ENCODE measurements at places on chromosomes 16 and 17.

GRCh38 chr16:30349675-30350074 is 5.4 kb downstream of the CD2BP2 start:
- DNase-seq: no peak

- no peak for DNase-seq
These were observed 39.5 kb upstream of the ATP2A3 start for GRCh38 chr17:4003501-4004421.

- DNase-seq: no peak
These were observed 42.2 kb upstream of the INTS2 start for GRCh38 chr17:61970030-61970429.

DNA sequence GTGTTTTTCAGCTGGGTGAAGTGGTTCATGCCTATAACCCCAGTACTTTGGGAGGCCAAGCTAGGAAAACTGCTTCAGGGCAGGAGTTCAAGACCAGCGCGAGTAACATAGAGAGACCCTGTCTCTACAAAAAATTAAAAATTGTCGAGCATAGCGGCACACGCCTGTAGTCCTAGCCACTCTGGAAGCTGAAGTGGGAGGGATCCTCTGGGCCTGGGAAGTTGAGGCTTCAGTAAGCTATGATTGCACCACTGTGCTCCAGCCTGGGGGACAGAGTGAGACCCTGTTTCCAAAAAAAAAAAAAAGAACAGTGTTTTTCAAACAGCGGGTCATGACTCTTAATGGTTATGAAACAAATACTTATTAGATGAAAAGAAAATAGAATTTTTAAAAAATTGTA is 2.3 kb upstream of the CYTH1 start:
- no peak for DNase-seq

GRCh38 chr17:4974115-4974670 is 6.6 kb upstream of the SPAG7 start:
- DNase-seq: no peak

DNA sequence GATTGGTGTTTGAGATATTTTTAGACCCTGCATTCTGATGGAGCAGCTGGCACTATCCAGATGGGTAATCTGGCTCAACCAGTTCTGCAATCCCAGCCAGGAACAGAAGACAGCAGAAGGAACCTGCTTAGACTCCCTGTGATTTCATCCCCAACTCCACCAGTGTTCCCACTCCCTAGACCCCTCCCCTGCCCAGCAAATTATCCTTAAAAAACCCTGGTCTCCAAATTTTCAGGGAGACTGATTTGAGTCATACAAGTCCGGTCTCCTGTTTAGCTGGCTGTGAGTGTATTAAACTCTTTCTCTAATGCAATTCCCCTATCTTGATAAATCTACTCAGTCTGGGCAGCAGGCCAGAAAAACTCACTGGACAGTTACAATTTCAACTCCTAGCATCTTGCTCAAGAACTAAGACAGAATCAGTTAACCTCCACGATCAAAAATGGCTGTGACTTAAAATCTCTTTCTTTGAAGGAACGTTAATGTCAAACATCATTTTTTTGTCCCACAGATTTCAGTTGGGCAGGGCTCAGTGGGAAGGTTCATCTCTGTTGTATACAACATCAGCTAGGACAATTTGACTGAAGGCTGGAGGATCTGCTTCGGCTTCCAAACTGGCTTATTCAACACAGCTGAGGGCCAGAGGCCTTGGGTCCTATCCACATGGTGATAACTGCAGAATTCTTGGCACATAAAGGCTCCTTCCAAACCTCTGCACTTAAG is 4.9 kb upstream of the RBL2 start:
- no peak for DNase-seq

GRCh38 chr16:64579712-64580111 is 542.2 kb downstream of the CDH11 start:
- no peak for DNase-seq

- DNase-seq: no peak
These were observed 571 bp downstream of the PRSS33 start for GRCh38 chr16:2786826-2787151.

DNA sequence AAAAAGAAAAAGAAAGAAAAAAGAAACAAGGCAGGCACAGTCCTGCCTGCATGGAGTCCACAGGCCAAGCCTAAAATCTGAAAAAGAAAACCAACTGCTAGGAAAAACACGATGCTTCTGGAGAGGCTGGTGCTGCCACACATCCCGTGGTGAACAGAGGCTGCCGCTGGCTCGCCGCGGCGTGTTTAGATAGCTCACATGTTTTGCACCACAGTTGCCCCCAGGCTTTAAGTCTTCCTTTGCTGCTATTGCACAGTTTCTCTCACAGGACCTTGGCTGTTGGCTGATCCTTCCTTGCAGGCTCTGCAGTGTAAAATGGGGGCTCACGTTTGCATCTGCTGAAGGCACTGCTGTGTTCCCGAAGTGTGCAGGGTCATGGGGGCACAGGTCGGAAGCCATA is 8.6 kb downstream of the SLC6A4 start:
- DNase-seq: no peak

DNA sequence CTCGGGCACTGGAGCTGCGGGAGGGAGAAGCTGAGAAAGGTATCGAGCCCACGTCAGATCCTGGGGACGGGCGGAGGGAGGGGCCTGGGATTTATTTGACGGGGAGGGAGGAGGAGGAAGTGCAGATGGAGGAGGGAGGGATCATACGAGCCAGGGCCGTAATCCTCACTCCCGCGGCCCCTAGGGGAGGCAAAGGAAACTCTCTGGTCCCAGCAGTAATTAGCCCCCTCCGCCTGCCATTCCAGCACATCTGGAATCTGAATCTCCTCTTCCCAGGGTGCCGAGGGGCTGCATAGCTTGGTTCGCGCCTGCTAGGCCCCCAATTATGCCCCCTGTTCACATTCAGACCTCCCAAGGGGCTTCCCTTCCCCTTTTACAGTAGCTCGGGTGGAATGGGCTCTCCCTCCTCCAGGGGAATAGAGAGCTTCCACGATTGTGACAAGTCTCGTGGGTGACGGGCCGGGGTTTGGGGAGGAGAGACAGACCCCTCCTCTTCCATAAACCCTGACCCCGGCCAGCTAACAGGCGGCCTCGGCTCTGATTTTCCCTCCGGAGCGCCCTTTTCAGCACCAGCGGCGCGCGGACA is at the start of gene SEZ6L2:
SEZ6L2 (minus strand) TSS at position 35 of the 586 bp plus-strand sequence. CDS start 531 bp downstream, outside the sequence.
- peak; percentile 85 for DNase-seq

- DNase-seq: no peak
These were observed 53.1 kb downstream of the ACSM2A start for GRCh38 chr16:20504418-20504817.

GRCh38 chr17:40090237-40091119 is 9.9 kb downstream of the NR1D1 start:
- DNase-seq: no peak

DNA sequence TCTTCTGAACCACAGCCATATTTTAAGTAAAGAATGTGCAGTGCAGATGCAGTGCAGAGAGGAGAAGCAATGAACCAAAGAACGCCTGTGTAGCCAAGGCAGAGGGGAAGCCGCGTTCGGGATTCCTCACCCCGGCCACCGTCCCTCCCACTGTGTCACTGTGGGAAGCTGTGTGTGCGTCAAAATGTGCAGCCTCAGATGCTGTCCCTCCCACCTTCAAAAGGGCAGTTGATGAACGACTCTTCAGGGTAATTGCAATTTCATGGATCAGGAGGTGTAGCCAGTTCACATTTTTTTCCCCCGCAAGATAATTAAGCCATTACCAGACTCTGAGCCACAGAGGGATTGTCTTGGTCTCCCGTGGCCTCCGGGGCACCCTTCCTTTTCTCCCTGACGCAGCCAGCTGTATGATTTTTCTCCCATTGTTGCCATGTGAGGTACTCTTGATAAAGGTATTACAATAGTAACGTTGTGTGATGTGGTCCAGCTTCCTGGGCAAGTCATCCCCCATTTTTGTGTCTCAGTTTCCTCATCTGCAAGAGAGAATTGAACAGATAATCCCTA is 190.0 kb downstream of the FOXL1 start:
- no peak for DNase-seq

DNA sequence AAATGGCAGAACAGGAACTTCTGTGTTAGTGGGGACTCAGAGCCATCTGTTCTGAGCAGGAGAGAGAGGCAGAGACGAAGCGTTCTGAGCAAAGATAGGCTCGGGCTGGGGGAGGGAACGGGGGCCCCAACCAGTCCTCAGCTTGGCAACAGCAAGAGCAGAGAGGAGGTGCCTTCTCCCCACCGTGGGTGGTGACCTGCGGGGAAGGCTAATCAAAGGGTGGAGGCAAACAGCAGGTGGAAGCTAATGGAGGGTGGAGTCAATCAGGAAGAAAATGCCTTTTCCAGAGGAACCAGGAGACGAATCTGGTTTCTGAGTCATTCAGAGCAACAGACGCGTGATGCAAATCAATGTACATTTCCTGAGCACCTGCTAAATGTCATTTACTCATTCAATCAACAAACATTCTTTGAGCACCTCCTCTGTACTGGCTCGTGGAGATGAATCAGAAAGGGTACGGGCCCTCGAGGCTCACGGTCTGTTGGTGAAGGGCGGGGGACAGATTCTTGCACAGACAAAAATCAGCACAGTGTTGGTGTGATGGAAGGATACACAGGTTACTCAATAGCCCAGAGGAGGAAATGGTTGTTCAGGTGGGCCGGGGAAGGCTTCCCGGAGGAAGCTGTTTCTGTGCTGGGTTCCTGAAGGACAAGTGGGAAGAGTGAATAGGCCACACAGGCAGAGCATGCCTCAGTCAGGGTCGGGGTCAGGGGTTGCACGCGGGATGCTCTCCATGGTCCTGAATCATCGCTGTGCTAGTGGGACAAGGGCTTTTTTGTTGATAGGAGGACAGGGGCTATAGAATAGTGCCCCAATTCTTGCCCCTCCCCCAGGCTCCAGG is 5.7 kb upstream of the SPNS2 start:
- no peak for DNase-seq

DNA sequence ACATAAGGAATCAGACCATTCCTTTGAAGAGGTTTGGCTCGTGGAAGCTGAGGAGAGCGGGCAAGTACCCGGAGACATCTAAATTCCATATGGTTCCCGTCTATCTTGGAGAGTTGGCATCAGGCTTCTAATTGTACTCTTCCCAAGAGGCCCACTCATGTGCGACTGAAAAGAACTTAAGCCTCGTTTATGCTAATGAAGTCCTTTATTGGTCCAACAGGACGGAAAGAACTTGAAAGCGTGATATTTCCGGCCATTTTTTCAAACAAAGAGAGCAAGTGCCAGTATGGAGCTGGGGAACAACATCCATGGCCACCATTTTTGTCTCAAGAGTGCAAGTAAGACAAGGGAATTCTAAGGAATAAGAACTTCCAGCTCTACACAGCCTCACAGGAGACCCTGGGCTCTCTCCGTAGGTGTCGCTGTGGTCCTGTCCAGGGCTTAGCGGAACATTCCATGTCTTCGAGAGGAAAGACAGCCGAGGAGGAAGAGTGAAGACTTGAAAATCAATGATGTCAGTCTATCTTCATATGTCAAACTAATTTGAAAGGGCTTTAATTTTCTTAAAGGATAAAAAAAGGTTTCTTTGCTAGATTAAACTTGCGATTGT is 566.0 kb upstream of the PSMD7 start:
- no peak for DNase-seq

DNA sequence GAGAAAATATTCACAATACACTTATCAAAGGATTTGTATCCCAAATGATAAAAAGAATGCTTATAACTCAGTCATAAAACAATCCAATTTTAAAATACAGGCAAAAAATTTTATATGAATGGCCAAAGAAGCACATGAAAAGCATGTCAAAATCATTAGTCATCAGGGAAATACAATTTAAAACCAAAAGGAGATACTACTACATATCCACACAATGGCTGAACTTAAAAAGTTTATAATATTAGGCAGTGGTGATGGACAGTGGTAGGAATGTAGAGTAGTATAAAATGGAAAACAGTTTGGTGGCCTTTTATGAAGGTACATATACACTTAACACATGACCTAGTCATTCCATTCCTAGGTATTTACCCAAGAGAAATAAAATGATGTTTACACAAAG is 12.2 kb downstream of the CMC2 start:
- DNase-seq: no peak

GRCh38 chr17:69232650-69233049 is 4.0 kb upstream of the ABCA10 start:
- no peak for DNase-seq

DNA sequence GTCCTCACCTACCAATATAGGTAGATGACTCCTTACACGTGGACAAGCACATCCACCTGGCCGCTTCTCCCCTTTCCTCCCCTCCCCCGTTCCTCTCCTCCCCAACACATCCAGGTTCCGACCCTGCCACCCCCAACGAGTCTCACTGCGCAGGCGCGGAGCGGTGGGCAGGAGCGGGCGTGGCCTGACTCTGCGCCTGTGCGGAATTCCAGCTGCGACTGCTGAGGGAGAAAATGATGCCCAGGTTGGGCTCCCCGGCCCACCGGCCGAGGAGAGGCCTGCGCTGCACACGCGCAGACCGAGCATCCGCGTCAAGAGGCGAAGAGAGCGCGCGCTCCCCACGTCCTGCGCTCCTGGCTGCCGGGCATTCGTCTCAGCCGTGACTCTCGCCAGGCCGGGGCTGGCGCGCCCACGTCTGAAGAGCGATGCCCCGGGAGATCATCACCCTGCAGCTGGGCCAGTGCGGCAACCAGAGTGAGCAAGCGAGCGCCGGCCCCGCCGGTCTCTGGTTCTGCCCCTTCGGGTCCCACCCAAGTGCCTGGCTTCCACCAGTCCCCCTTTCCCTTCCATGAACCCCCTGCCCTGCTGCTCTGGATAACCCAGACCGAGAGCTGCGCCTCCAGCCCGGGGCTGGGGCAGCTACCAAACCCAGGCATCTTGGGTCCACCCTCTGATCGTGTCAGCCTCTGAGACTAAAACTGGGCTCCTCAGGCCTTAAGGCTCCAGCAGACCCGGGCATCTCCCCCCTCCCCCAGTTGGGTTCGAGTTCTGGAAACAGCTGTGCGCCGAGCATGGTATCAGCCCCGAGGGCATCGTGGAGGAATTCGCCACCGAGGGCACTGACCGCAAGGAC is at the start of gene TUBG2:
TUBG2 (plus strand) TSS at position 206 of the 853 bp plus-strand sequence; CDS start at position 426, 220 bp downstream.
- DNase-seq: peak; percentile 84

DNA sequence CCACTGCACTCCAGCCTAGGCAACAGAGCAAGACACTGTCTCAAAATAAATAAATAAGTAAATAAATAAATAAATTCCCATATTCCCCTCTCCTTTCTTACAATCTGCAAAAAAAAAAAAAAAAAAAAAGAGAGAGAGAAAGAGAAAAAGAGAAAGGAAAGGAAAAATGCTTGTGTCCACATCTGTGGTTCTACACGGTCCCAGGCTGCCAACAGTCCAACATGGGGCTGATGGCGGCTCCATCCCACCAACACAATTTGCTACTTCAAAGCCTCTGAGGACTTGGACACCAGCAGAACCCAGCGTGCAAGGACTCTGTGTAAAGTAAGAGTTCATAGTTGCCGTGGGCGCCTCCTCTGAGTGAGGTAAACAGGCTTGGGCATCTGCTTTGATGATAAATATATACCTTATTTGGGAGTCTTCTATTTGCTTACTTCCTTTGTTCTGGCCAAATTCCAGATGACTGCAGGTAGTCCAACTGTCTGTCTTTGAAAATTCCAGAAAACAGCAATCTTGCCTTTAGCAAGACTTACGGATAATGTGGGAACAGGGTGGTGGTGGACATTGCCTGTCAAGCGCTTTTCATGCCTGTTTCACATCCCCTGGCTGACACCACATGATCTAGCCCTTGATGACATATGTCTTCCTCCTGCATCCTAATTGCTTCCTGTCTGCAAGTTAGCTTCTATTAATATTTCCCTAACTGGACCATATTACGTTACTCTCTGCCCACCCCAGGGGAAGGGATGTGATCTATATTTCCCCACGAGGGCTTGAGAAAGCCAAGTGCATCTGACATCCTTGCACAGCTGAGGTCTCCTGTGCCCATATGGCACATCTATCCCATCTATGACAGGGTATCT is 10.1 kb downstream of the LITAF start:
- DNase-seq: no peak

GRCh38 chr16:17526956-17527937 is 56.5 kb upstream of the XYLT1 start:
- no peak for DNase-seq
